ENCODE measurements at places on chromosomes 1 and 21. TPM values are rescaled to one million over a fixed set of nuclear protein-coding genes. Genes with fewer than 3 reads are reported as not detected.

The ACOT7 gene
- 133 TPM for total RNA-seq

GRCh38 chr1:33074193-33074945, 6.6 kb upstream of the AZIN2 start:
- no peak overlapping the region for H3K27ac ChIP-seq
- DNase-seq = no peak
- no peak overlapping the region for H3K4me3 ChIP-seq

The PCSK9 gene
- total RNA-seq = 47.9 TPM

GRCh38 chr1:220045356-220046051, 801 bp downstream of the EPRS1 start:
- peak overlapping the region; percentile 97 for H3K27ac ChIP-seq
- 0 out of 2 replicates have a peak, but pooled peaks cover 3% of the 10 kb centered on the region for H3K36me3 ChIP-seq
- H3K4me1 ChIP-seq = peaks cover 12% of the 10 kb centered on the region
- H3K4me3 ChIP-seq = peak overlapping the region; percentile 95
- no peak for DNase-seq

DNA sequence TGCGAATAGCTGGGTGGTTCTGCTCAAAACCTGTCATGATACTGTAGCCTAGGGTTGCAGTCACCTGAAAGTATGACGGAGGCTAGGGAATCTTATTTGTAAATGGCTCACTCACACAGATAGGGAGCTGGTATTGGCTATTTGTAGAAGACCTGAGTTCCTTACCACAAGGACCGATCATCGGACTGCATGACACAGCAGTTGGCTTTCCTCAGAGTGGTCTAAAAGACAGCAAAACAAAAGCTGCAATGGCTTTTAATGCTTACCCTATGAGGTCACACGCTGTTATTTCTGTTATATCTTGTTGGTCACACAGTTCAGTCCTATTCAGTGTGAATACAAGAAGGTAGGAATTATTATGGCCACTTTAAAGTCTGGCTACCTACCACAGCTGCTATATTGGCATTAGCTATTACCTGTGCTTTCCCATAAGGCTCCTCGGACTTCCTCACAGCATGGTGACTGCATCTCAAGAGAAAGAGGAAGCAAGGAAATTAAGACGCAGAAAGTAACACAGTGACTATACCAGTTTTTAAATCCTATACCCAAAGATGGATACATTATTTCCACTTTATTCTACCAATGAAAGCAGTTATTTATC, 68.4 kb upstream of the LRRC7 start:
- H3K27ac ChIP-seq = no peak overlapping the region
- H3K4me3 ChIP-seq = no peak overlapping the region
- no peaks in the 10 kb centered on the region for H3K27me3 ChIP-seq
- H3K36me3 ChIP-seq = no peaks in the 10 kb centered on the region
- no peak for DNase-seq
- no peaks in the 10 kb centered on the region for H3K4me1 ChIP-seq

The DPT gene
- total RNA-seq = 0.11 TPM

- H3K4me3 ChIP-seq = no peak overlapping the region
- H3K27ac ChIP-seq = no peak overlapping the region
- peak; percentile 91 for DNase-seq
- no peaks in the 10 kb centered on the region for H3K36me3 ChIP-seq
These were observed 42.3 kb downstream of the LACTBL1 start for GRCh38 chr1:22930240-22930912.

The PGBD2 gene
- total RNA-seq = 6.6 TPM

The MCOLN2 gene
- 3.8 TPM for total RNA-seq

The FCRLA gene
- total RNA-seq = 0.15 TPM

DNA sequence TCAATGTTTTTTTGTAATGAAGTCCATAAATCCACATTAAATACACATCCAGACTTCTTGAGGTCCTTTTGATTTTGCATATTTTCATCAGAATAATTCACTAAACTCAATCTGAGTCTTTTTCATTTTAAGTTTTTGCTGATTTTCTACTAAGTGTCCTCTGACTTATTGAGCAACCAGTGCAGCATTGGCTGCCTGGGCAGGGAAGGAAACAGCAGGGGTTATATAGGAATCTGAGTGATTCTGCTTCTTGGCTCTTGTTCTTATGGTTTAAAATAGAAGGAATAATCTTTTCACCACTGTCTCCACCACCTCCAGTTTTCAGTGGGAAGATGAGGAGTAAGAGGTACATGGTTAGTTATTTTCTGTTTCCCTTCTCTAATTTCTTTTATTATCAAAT, 88.4 kb downstream of the ST6GALNAC5 start:
- H3K27me3 ChIP-seq = no peaks in the 10 kb centered on the region
- H3K36me3 ChIP-seq = peaks cover 7% of the 10 kb centered on the region
- H3K27ac ChIP-seq = no peak overlapping the region
- H3K4me1 ChIP-seq = peaks cover 27% of the 10 kb centered on the region
- no peak overlapping the region for H3K4me3 ChIP-seq
- DNase-seq = no peak

The TTC34 gene
- 0.44 TPM for total RNA-seq

The ZNF593 gene
- total RNA-seq = 49.1 TPM

- peak overlapping the region; percentile 74 for H3K4me3 ChIP-seq
- peaks cover 12% of the 10 kb centered on the region for H3K4me1 ChIP-seq
- DNase-seq = peak; percentile 62
- H3K27me3 ChIP-seq = peaks cover 26% of the 10 kb centered on the region
- H3K36me3 ChIP-seq = 0 out of 2 replicates have a peak, but pooled peaks cover 3% of the 10 kb centered on the region
These were observed 936 bp downstream of the ZBTB21 start for GRCh38 chr21:42009018-42009830.

The SLC25A44 gene
- 17.9 TPM for total RNA-seq

DNA sequence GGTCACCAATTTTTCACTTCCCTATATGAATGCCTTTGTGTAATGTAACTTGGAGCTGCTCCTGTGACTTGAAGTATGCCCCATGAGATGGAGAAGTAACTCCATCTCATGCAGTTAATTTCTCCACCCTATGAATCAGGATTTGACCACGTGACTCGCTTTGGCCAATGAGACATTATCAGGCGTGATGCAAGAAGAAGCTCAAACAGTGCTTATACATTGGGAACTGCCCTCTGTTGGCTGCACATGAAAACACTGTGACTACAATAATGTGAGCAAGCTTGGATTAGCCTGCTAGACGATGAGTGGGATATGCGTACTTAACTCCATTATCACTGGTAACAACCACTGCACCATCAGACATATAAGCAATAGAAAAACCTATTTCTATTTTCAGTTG, 684.4 kb downstream of the PLA2G4A start:
- H3K4me3 ChIP-seq = no peak overlapping the region
- DNase-seq = no peak
- no peaks in the 10 kb centered on the region for H3K36me3 ChIP-seq
- H3K27ac ChIP-seq = no peak overlapping the region
- H3K27me3 ChIP-seq = no peaks in the 10 kb centered on the region

- H3K27me3 ChIP-seq = no peaks in the 10 kb centered on the region
- no peak overlapping the region for H3K4me3 ChIP-seq
- DNase-seq = no peak
- peaks cover 2% of the 10 kb centered on the region for H3K36me3 ChIP-seq
- H3K4me1 ChIP-seq = peaks cover 10% of the 10 kb centered on the region
These were observed 7.0 kb upstream of the C1orf174 start for GRCh38 chr1:3907031-3907534.

The TMEM240 gene
- 8.8 TPM for total RNA-seq

DNA sequence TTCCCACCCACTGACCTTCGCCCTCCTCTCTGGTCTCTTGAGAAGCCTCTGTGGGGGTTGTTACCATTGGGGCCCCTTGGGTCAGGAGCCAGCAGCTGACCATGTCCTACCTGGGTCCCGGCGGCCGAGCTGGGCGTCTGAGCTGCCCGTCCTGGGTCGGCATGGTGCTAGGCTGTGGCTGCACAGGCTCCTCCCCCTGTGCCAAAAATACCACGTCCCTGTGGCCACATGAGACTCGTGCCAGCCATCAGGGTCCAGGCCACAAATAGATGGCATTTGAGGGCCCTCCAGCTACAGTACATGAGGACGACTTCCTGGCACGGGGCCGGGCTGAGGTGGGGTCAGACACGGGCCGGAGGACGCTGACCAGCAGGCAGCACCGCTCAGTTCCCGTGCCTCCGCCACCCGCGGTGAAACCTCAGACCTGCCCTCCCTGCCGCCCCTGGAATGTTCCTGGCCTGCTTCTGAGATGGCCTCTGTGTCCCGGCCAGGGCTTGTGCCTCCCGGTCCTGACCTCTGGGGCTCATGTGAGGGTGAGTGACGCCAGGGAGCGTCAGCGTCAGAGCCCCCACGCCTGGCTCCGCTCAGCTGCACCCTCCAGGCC, at the start of gene PERM1:
Gene PERM1 (minus strand): TSS at position 139 of the 604 bp plus-strand sequence. CDS start 1,064 bp downstream, outside the sequence.
- H3K27ac ChIP-seq = no peak within 1 kb of the TSS
- no peak within 1 kb of the TSS for H3K4me3 ChIP-seq

GRCh38 chr21:40060083-40060677, 192.9 kb downstream of the PCP4 start:
- H3K27me3 ChIP-seq = no peaks in the 10 kb centered on the region
- H3K4me3 ChIP-seq = no peak overlapping the region
- no peak for DNase-seq
- H3K4me1 ChIP-seq = no peaks in the 10 kb centered on the region

The PAPPA2 gene
- 0.27 TPM for total RNA-seq

GRCh38 chr1:57007948-57008347, 42.1 kb upstream of the C8B start:
- no peaks in the 10 kb centered on the region for H3K36me3 ChIP-seq
- no peak overlapping the region for H3K27ac ChIP-seq
- no peak overlapping the region for H3K4me3 ChIP-seq
- H3K27me3 ChIP-seq = no peaks in the 10 kb centered on the region
- no peak for DNase-seq
- H3K4me1 ChIP-seq = no peaks in the 10 kb centered on the region

DNA sequence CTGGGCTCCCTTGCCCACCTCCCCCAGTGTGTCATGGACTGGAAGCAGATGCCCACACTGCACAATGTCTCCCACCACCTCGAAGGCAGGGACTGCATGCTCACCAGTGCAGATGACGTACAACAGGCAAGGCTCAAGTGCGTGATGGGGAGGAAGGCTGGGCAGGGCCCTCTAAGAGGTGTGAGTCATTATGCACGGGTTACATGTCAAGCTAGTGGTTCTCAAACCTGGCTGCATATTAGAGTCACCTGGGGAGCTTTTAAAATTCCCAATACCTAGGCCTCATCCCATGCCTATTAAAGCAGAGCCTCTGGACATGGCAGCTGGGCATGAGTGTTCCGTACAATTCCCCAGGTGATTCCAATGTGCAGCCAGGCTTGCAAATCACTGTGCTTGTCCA, 137.9 kb upstream of the NGF start:
- H3K27ac ChIP-seq = no peak overlapping the region
- H3K4me3 ChIP-seq = no peak overlapping the region
- DNase-seq = no peak
- no peaks in the 10 kb centered on the region for H3K36me3 ChIP-seq
- peaks cover 5% of the 10 kb centered on the region for H3K27me3 ChIP-seq
- H3K4me1 ChIP-seq = no peaks in the 10 kb centered on the region

The EPHB2 gene
- total RNA-seq = 13.1 TPM

GRCh38 chr1:212205843-212206242, 79.4 kb upstream of the PPP2R5A start:
- peaks cover 14% of the 10 kb centered on the region for H3K4me1 ChIP-seq
- no peak for DNase-seq
- no peak overlapping the region for H3K27ac ChIP-seq
- no peak overlapping the region for H3K4me3 ChIP-seq

- no peak for DNase-seq
- H3K4me1 ChIP-seq = peaks cover 31% of the 10 kb centered on the region
- no peak overlapping the region for H3K4me3 ChIP-seq
- peaks cover 35% of the 10 kb centered on the region for H3K27me3 ChIP-seq
- H3K27ac ChIP-seq = no peak overlapping the region
- H3K36me3 ChIP-seq = 0 out of 2 replicates have a peak, but pooled peaks cover under 1% of the 10 kb centered on the region
These were observed 1.6 kb upstream of the IER5 start for GRCh38 chr1:181086926-181087325.

DNA sequence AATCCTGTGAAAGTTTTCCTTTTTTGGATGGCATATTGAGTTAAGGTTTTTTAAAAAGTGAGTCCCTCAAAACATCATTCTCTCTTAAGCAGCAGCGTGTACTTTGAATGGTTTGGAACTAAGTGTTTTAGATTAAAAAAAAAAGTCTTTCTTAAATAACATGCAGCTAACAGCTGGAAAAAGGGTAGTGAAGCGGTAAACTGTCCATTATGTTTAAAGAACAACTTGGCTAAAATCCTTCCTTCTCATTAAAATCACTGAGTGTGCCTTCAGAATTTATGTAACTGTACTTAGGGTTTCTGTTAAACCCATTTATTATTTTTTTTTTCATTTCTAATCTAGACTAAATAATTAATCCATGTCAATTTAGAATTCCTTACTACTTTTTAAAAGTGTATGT, 254.2 kb upstream of the ADAMTS5 start:
- DNase-seq = no peak
- no peaks in the 10 kb centered on the region for H3K36me3 ChIP-seq
- peaks cover 26% of the 10 kb centered on the region for H3K4me1 ChIP-seq
- no peak overlapping the region for H3K4me3 ChIP-seq
- no peaks in the 10 kb centered on the region for H3K27me3 ChIP-seq
- no peak overlapping the region for H3K27ac ChIP-seq

GRCh38 chr1:80402625-80403024, 1396.1 kb upstream of the ADGRL4 start:
- no peak overlapping the region for H3K4me3 ChIP-seq
- H3K27ac ChIP-seq = no peak overlapping the region
- H3K27me3 ChIP-seq = no peaks in the 10 kb centered on the region
- no peaks in the 10 kb centered on the region for H3K4me1 ChIP-seq

- no peak overlapping the region for H3K27ac ChIP-seq
- peaks cover 4% of the 10 kb centered on the region for H3K36me3 ChIP-seq
- H3K27me3 ChIP-seq = peaks cover 9% of the 10 kb centered on the region
- peaks cover 5% of the 10 kb centered on the region for H3K4me1 ChIP-seq
- peak overlapping the region; percentile 63 for H3K4me3 ChIP-seq
These were observed 67.8 kb downstream of the OBSCN start for GRCh38 chr1:228275430-228276173.

- H3K4me3 ChIP-seq = no peak overlapping the region
- H3K27me3 ChIP-seq = no peaks in the 10 kb centered on the region
- H3K27ac ChIP-seq = no peak overlapping the region
- peaks cover 26% of the 10 kb centered on the region for H3K4me1 ChIP-seq
- no peak for DNase-seq
- H3K36me3 ChIP-seq = no peaks in the 10 kb centered on the region
These were observed 3.6 kb upstream of the SMPDL3B start for GRCh38 chr1:27931184-27931583.

Measured in WTC11 (cell line).